Stimulated activated CD8-positive, alpha-beta memory T cell treated with anti-CD3 and anti-CD28 coated beads, Interleukin-4, amount 100 ng/mL, for 48 hours (primary cell): ENCODE measurements at places on chromosomes 3 and 15.

DNA sequence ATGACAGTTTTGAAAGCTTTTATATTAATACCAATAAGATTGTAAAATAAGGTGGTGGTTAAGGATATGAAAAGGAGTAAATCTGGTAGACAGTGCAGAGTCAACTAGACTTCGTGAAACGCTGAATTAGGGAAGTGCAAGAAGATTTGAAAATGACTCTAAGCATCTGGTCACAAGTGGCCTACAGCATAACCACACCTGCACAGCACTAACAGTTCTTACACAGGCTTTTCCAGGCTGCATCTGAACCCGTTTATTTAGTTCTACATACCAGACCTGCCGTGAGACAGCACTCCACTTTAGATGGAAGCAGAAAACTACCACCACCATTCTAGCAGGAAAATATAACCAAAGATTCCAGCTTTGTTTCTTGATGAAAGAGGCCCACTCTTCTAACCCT, 1.9 kb downstream of the DMXL2 start:
- no peak for DNase-seq

DNA sequence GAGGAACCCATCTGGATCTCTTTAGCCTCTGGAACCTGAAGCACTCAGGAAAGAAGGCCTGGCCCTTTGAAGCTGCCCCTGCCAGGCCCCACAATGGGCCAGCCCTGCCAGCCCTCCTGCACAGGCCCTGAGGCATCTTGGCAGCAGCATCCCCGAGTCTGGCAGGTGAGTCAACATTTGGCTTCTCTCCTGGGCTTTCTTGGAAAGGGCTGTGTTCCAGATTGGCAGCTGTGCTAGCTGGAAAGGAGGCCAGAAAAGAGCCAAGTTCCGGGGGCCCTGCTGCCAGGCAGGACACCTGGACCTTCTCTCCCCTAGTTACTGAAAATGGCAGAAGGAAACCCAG, 187.2 kb downstream of the SHQ1 start:
- no peak for DNase-seq

DNA sequence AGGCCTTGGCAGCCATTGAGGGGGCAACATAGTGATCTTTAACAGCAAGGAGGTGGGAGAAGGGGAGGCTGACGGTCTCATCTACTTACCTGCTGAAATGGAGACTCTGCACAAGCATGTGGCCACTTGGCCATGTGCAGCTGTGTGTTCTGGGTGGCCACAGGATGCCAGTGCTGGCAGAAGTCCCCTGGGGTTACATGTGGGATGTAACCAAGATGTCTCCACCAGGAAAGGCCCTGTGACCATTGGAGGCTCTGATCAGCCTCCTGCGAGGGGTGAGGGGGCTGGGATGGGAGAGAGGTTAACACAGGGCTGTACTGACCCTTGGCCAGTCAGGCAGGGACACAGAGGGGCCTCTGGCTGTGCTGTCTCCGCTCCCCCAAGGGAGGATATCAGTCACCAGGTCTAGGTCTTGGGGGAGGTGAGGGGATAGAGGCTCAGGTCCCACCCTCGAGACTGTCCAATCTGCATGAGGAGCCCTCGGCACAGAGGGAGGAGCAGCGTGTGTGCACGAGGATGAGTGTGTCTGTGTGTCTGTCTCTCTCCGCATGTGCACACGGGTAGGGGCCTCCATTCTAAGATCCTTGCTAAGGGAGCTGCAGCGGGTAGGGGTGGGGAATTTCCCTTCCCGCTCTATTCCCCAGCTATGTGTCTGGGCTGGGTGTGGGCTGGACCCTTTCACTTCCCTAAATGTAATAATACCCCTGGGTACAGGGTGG, 19.5 kb downstream of the PRKCD start:
- DNase-seq, result no peak

DNA sequence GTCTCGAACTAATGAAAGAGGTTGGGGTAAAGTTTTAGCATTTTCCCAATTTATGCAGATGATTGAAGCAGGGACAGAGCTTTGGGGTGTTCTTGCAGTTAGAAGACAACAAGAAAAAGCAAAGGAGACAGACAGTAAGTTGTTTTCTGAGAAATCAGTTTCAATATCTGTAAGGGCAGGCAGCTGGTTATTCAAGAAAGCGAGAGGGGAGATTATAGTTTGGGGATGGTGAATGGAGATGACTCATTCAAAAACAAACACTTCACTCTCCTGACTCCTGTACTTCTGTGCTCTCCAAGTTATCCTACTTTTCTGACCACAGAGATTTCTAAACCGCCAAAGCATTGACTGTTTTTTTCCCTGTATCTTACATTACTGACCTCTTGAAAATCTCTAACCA, 352.0 kb downstream of the GAP43 start:
- no peak for DNase-seq

DNA sequence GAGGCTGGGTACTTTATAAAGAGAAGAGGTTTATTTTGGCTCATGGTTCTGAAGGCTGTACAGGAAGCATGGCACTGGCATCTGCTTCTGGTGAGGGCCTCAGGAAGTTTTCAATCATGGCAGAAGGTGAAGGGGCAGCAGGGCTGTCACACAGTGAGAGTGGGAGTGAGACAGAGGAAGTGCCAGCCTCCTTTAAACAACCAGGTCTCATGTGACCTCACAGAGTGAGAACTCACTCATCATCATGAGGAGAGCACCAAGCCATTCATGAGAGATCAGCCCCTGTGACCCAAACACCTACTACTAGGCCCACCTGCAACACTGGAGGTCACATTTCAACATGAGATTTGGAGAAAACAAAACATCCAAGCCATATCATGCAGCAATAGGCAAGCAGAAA, 9.3 kb upstream of the RFTN1 start:
- DNase-seq, result no peak

GRCh38 chr3:83849106-83849730, 1109.6 kb upstream of the CADM2 start:
- no peak for DNase-seq
